ENCODE measurements at places on chromosomes 16 and 17.

DNA sequence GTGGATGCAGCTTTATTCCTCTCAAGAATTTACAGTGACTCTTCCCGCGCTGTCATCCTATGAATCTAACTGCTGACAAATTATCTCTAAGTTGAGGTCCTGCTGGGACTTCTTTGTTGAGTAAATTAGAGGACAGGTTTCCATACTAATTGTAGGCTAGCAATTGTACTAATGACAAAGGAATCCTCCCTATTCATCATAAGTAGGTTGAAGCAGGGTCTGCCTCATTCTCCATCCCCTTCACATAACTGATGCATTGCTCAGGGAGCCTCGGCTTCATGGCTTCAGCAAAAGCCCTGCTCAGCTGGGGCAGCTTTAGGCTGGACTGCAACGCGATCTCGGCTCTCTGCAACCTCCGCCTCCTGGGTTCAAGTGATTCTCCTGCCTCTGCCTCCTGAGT, 83.1 kb upstream of the IRX6 start:
- no peak for DNase-seq

DNA sequence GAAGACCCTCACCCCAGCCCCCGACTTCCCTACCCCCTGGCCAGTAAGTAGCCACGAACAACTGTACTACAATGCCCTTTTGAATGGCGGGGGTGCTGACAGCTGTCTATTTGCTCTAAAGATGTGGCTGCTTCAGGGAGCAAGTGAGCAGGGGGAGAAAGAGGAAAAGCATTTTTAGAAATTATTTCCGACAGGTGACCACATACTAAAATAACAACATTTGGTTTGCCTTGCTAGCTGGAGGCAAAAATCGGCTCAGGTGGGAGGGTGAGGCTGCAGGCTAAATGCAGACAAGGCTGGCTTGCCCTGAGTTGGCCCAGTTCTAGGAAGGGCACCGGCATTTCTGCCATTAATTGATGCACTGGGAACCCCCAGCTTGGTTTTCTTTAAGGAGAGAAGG, 188.5 kb downstream of the XYLT1 start:
- no peak for DNase-seq

GRCh38 chr17:77288115-77288619, 147.4 kb downstream of the SEC14L1 start:
- no peak for DNase-seq

DNA sequence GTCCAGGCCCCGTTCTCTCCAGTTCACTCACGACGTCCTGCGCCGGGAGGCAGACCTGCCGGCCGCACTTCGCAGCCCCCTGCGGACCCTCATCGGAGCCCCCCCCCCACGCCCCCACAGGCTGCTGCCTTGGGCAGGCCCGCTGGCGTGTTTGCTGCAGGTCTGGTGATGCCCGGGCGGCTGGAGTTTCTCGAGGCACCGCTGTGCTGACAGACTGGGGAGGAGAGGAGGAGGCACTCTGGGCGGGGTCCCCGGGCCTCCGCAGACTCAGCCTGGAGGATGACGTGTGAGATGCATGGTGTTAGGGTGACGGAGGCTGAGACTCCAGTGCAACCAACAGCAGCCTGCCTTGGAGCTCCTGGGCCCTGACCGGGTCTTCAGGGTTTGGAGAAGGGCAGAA, 24.1 kb downstream of the BAIAP2 start:
- DNase-seq, result no peak

Measured in NCI-H1105 treated with DMSO at 0.1 percent for 48 hours (cell line).